ENCODE measurements at places on chromosomes 16 and 17.
A peak's percentile ranks its signal among the peaks of the same experiment; 100 is the strongest.

GRCh38 chr17:65455972-65456343 is 105.5 kb downstream of the AXIN2 start:
- peak; percentile 58 for DNase-seq

- peak; percentile 88 for DNase-seq
Observed at GRCh38 chr17:19533718-19534561, at the start of gene SLC47A1. Gene SLC47A1 (plus strand): TSS chr17:19533854. CDS start chr17:19533940, 86 bp downstream.

DNA sequence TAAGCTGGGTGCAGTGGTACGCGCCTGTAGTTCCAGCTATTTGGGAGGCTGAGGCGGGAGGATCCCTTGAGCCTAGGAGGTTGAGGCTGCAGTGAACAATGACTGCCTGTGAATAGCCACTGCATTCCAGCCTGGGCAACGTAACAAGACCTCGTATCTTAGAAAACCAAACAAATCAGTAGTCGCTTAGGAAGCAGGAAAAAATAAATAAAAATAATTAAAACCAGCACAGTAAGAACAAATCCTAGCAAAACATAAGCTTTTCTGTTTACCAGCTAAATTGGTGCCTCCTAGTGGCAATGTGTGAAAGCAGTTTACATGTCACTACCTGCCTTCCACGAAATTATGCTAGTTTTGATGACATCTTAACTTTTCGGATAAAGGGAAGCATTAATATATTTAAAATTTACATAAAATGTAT is 1.3 kb downstream of the ARMC5 start:
- peak; percentile 56 for DNase-seq

- DNase-seq = no peak
Observed at GRCh38 chr16:65510850-65511249, 389.0 kb upstream of the CDH11 start.

GRCh38 chr17:75004371-75004770 is 8.1 kb upstream of the MRPL58 start:
- DNase-seq = no peak

DNA sequence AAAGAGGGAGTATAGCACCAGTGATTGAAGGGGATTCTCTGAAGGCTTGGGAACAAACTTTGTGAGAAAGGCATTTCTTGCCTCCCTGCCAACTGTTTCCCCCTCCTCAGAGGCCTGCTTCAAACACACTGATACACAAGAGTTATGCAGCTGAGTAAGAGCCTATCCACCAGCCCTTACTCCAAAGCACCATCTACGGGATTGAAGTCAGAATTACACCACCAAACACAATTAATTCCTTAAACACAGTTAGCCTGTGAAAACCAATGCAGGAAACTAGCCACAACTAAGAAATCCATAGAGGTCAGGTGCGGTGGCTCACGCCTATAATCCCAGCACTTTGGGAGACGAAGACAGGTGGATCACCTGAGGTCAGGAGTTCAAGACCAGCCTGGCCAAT is 138.3 kb downstream of the SHCBP1 start:
- DNase-seq = peak; percentile 3

GRCh38 chr16:17926866-17927399 is 409.6 kb downstream of the NPIPA8 start:
- no peak for DNase-seq

DNA sequence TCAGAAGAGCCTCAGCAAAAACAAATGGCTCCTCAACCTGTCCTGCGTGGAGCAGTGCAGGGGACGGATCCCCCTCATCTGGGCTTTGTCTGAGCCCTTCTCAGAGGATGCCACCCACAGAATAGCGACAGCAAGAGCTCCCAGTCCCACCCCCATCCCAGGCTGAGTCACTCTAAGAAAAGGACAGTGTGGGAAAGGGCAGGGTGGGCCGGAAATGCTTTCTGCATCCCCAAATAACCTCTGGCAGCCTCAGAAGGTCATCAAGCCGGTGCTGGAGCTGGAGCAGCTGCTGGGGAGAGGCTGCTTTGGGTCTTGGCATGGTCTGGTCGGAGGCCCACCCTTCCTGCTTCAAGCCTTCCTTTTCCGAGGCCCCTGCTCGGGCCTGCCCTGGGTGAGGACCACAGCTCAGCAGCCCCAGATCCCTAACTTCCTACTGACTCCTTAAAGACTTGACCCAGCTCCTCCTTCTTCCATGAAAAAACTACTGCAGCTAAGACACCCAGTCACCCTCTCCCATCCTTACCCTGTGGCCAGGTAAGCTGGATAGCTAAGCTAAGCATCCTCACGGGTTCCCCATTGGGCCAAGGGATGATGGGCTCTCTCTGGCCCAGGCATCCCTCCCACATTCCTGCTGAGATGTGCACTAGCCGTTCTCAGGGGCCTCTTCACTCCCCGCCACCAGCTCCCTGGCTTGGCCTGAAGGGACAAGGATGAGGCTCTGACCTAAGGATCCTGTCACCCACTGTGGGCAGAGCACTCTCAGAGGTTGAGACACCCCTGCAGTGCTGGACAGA is 8.7 kb downstream of the SLC12A4 start:
- no peak for DNase-seq

DNA sequence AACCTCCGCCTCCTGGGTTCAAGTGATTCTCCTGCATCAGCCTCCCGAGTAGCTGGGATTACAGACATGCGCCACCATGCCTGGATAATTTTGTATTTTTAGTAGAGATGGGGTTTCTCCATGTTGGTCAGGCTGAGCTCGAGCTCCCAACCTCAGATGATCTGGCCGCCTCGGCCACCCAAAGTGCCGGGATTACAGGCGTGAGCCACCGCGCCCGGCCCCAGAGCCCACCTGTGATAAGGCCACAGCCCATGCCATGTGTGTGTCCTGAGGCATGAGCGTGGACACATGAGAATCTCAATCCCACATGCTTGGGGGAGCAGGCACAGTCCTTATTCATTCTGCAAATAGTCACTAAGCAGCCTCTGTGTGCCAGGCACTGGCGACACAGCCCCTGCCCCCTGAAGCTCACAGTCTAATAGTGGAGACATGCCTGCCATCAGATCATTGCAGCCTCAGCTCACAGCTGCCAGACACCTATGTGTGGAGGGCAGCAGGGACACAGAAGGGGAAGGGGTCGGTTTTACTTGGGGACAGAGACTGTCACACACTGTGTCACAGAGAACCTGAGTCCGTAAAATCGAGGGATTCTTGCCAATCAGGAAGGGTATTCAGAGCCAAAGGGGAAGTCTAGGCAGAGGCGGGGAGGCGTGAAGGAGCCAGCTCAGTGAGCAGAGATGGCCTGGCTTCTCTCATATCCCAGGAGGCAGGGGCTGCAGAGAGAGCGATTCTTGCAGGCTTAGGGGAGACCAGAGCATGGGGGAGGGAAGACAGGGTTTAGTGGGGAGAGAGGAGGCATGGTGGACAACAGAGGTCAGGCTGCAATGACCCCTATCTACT is 9.4 kb upstream of the ABCC3 start:
- DNase-seq = no peak

GRCh38 chr16:68147444-68147843 is 62.3 kb downstream of the NFATC3 start:
- DNase-seq = no peak

DNA sequence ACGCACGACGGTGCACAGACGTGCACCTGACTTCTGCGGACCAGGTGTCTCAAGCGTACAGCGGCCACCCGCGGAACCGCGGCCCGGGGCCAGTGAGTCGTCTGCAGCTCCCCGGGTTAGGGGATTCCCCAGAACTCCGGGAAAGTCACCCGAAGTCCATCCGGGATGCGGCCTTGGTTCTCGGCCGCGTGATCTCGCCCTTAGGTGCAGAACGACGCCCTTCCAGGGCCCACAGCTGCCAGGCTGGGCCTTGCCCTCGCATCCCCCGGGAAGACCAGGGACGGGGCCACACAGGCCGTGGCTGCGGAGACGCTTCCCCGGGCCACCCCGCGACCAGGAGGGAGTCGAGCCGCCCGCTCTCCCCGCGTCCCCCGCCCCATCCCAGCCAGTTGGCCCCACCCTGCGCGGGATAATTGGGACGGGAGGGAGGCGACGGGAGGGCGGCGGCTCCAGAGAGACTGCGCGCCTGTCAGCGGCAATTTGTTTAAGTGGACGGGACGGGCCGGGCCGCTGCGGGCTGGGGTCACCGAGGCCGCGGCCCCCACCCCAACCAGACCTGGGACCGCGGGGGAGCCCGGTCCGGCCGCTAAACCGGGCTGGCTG is 3.6 kb upstream of the TBX2 start:
- DNase-seq = no peak

DNA sequence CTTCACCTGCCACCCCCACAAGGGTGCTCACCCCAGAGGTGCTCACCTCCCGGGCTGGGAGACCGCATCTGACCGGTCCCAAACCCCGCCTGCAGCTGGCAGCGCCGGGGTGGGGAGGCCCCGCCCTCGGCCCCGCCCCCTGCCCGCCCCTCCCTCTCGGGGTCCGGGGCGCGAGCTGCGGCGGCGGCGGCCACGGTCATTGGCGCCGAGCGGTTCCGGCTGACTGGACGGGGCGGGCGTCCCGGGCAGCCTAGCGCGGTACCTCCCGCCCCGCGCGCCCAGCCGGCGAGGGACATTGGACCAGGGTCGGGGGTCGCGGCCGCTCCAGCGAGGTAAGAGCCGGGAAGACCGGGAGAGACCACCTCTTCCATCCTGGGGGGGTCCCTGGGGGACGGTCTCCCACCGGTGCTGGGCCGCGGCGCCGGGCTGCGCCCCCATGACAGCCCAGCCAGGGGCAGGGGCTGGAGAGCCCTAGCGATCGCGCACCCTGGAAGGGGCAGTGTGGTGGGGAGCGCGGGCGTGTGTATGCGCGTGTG is at the start of gene CACNG5:
Gene CACNG5 (plus strand): TSS at position 199 of the 536 bp plus-strand sequence. CDS start 42,216 bp downstream, outside the sequence.
- DNase-seq = peak; percentile 100

- DNase-seq = peak; percentile 70
Observed at GRCh38 chr16:19883966-19884485, 622 bp downstream of the GPRC5B start.

DNA sequence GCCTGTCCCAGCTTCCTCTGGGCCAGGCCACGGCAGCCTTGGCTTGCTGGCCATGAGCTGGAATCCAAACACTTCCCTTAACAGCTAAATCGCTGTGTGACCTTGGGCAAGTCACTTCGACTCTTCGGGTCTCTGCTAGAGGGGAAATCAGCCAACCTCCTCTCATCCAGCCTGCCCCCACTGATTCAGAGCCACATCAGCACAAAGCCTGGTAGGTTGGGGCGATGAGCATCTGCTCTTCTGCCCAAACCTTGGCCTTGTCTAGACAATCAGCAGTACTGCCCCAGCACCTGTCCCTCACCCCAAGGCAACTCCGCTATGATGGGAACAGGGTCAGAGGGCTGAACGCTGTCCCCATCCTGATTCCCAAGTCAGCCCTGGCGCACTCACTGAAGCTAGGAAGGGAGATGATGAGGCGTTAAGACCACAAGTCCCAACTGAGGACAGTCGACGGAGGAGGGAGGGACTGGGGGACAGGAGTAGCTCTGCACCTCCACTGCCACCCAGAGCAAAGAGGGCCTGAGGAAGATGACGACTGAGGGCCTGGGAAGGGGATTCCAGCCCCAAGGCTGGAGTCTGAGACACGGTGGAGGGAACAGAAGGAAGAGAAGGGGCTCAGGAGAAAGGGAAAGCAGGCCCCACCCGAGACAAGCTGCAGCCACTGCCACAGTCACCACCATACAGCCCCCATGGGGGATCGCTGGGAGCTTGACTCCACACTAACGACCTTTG is 1.3 kb downstream of the CLUH start:
- DNase-seq = no peak

- peak; percentile 9 for DNase-seq
Observed at GRCh38 chr17:10879190-10879836, 41.4 kb upstream of the PIRT start.

- DNase-seq = no peak
Observed at GRCh38 chr17:63949576-63950250, 17.6 kb upstream of the CD79B start.

DNA sequence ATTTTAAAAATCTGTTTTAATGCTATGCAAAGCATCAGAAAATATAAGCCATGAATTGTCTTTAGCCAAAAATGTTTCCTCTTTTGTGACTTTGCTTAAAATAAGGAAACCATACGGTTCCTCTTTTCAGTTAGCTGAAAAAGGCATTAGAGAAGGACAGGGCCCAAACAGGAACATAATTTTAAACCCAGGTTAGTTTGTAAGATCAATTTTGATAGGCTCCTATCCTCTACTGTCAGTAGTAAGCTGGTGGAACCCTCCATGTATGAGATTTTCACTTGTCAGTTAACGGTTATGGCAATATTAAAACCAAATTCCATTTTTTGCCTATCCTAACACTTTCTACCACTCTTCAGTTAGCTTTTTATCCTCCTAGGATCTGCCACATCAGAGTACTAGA is 4.3 kb downstream of the EVI2B start:
- no peak for DNase-seq

- no peak for DNase-seq
Observed at GRCh38 chr16:25370541-25370940, 112.9 kb upstream of the ZKSCAN2 start.

DNA sequence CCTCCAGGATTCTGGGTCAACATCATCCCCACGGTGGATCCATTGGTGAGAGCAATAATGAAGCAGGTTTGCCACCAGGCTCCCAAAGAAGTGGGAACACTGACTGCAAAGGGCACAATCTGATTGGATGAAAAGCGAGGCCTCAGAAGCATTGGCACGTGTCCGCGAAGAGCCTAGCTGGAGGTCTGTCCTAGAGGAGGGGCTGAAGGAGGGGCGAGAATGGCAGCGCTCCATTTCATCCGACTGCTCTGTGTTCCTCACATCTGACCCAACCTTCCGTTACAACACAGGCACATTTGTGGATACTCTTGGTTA is 79.9 kb downstream of the MRC2 start:
- DNase-seq = no peak

- DNase-seq = no peak
Observed at GRCh38 chr17:14622615-14623101, 321.8 kb downstream of the HS3ST3B1 start.
